Caco-2 (cell line): ENCODE measurements at places on chromosomes 2 and 18.
A peak's percentile ranks its signal among the peaks of the same experiment; 100 is the strongest.

DNA sequence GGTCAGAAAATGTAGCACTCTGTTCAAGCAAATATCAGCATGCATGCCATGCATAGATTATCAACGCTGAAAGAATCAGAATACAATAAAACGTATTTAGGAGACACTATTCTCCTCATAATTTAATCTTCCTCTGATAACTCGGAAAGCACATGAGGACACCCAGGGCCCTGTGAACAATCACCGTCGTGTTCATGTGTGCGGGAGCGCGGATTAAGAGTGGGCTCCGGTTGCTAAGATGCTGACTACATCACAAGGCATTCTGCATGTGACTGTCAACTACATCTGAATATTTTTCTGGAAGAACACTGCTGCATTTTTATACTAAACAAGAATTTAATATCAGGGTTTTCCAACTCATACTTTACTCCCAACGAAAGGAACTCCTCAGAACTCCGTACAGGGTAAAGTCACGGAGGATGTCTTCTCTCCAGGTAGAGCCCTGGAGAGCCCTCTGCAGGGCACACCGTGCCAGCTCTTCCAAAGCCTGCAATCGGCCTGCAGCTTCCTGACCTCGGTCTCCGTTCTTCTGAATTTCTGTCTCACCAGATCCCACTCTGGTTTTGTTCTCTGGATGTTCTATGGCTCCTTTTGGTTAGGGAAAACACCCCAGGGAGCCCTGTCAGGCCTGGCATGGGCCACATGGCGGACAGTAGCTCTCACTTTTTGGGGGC, 59.6 kb downstream of the ZNF516 start:
- DNase-seq, result no peak

DNA sequence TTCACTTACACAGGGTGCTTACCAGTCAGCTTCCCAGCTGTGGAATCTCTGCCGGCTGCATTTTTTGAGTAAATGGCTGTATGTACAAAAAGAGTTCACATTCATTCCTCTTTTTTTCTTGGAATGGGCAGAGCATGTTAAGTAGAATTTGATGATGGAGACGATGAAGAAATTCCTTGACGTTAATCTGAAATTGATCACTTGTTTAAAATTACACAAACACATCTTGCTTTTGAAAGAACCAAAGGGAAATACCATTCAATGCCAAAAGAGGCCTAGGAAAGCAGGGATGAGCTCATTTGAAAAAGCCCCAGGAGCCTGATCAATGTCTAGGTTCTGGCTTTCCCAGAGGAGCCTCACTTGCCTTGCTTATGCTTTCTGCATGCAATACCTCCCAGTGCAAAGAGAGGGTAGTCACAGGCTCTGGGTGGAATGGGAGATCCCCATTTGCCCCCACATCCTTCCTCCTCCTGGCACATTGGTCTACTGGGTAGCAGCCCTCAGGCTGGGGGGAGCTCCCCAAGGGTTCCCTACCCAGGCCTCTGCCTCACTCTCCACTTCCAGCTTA, 12.3 kb upstream of the SMAD7 start:
- no peak for DNase-seq

- DNase-seq, result no peak
Measured at GRCh38 chr2:146681991-146682390, 1162.8 kb upstream of the ACVR2A start.

DNA sequence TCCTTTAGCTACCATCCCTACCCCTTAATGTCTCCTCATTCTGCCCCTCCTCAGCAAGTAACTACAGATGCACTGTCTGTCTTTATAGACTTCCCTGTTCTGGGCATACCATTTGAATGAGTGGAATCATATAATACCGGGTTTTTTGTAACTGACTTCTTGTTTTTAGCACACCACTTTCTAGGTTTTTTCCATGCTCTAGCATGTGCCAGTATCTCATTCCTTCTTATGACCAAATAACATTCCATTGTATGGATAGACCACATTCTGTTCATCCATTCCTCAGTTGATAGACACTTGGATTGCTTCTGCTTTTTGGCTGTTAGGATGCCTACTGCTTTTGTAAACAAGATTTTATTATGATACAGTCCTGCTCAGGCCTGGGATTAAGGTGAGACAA, 154.7 kb downstream of the TSN start:
- no peak for DNase-seq

- peak; percentile 40 for DNase-seq
Measured at GRCh38 chr2:134736167-134736880, 17.5 kb upstream of the TMEM163 start.

DNA sequence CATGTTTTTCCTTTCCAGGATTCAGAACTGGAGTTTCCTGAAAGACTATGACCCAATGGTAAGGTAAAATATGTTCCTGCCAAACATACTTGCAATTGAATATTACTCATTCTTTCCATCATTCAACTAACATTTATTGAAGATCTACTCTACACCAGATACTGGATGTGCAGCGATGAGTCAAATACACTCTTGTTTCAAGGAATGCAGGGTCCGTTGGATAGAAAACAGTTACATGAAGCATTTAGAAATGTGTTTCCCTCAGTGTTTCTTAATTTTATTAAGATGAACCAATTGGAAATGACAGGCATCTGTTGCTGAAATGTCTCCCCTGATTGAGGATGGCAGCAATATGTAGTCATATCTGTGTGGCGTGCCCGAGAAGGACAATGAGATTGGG, 14.8 kb upstream of the SLC66A3 start:
- DNase-seq, result no peak

- no peak for DNase-seq
Measured at GRCh38 chr2:40030456-40030975, 251.5 kb upstream of the THUMPD2 start.

GRCh38 chr2:23312996-23313606, 71.9 kb upstream of the KLHL29 start:
- no peak for DNase-seq

- DNase-seq, result no peak
Measured at GRCh38 chr2:221312634-221313033, 259.5 kb downstream of the EPHA4 start.

DNA sequence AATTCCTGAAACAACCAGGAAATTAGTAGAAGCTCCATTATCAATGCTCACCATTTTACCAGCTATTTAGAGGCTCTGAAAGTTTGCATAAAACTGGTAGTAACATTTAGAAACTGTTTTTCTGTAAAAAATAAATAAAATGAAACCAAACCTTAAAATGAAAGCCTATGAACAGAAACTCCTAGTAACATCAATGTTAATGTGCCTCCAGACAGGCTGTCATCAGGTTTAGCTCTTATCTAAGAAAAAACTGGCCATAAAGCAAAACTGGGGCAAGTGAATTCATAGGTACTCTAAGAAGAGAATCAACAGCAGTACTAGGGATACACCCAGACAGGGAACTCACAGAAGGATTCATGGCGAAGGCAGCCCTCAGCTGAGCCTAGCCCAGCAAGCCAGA, 8.0 kb downstream of the E2F6 start:
- no peak for DNase-seq

DNA sequence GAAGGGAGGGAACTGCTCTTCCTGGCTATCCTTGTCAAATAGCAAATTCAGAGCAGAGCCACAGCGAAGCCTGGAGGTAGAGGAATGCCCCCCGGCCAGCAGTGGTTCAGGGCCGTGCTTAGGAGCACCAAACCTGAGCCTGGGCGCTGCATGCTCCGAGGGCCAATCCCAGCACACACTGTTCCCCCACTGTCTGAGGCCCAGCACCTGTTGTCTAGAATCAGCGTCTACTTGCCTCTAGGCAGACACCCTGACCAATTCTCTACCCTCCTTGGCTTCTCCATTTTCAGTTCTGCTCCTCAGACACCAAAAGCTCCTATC, 177.6 kb upstream of the PKDCC start:
- no peak for DNase-seq

- no peak for DNase-seq
Measured at GRCh38 chr2:48183991-48184390, 277.7 kb upstream of the FBXO11 start.

DNA sequence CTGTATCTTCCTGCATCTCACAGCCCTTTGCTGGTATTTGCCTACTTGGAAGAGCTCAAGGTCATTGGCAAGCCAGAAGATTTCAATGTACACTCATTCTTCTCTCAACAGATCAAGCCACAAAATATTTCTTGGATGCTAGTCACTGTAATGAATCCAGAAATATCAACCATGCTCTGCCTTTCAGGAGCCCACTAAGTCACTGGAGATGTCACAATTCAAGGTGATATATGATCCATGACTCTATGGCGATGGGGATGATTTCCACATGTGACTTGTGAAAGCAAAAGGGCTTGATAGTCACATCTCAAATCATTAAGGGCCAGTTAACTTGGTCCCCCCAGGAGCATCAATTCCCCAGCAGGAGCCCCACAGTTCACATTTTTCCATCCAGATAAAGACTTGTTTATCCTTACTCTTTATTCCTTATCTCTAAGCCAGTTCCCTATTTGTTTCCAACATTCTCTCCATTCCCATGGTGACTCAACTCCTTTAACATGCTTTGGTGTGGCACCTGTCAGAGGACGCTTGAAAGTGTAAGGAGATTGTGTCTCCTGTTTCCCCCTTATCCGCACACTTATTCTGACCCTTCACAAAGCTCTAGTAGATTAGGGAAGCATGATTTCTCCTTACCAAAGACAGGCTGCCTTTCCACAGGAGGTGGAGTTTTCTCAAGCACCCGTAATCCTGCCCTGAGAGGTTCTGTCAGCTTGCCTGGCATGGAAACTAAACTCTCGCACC, 15.8 kb downstream of the PKDCC start:
- DNase-seq, result peak; percentile 85

DNA sequence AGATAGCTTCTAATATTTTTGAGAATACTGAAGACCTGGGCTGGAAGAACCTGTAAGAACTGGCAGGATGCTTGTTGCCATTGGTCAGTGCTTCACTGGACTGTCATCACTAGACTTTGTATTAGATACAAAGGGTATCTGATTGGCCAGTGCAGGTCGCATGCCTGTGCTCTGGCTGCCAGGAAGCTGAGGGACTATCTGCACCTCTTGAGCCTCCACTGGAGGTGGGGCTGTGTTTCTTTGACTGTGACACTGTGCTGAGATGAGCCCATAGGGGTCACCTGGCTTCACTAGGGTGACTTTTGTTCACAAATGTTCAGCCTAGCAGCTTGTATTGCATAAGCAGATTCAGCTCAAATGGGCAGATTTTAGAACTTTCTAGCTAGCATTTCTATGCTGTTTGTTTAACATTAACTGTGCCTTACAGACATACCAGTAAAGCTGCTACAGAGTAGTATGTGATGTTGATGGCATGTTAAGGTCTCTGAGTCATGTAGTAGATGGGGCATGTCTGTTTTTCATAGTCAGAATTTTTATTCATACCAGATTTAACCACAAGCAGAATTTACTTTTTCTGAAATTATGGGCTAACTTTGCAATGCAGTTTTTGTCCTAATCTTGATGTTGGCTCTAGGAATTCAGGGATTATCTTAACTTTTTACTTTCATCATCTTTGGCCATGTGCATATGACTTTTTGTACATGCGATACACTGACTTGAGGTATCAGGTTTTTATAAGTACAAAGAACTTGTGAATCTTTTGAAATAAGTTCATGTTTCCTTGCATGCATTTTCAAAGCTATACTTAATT, 56.1 kb downstream of the RHBDD1 start:
- no peak for DNase-seq

DNA sequence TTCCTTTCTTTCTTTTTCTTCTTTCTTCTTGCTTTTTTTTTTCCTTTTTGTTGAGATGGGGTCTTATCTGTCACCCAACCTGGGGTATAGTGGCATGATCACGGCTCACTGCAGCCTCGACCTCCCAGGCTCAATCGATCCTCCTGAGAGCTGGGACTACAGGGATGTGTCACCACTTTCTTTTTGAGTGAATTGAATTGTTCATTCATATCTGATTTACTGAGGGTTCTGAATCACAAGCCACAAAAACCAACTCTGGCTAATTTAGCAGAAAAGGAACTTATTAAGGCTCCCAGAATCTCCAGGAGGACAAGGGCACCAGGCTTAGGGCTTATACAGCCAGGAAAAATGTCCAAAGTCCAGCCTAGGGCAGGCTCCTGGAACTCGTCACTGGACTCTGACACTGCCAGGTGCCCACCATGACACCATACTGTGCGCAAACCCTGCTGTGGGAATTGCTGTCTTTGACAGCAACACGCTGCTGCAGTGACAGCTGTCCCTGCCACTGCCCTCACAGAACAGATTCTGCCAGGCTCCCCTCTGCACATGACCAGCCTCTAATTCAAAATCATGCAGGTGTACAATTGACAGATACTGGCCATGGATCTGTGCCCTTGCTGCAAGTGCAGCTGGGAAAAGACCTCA, 42.9 kb upstream of the EML6 start:
- no peak for DNase-seq

DNA sequence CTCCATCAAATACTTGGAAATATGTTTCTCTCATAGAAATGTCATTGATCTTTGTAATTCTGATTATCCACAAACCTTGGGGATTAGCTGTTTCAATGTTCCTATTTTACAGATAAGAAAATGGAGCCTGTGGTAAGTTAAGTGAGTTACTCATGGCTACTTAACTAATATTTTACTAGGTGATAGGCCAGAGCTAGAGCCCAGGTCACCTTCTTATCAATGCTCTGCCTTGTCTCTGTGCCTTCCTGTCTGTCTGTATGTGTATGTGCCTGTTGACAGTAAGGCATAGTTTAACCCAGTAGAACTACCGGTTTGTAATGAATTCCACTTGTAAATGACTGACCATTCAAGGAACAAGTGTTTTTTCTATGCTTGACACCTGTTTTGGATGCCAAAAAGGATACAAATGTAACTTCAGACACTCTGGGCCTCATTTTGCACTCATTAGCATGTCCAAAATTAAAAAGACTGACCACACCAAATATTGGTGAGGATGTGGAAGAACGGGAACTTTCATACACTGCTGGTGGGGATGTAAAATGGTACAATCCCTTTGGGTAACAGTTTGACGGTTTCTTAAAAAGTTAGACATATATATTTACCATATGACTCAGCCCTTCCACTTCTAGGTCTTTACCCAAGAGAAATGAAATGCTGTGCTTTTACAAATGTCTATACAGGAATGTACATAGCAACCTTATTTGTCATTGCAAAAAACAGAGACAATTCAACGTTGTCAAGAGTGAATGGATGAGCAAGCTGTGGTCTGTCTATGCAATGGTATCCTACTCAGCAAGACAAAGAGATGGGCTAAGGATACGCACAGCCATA, 19.6 kb upstream of the IL1A start:
- no peak for DNase-seq
